ENCODE measurements at places on chromosomes 12 and 14.

- DNase-seq: no peak
These were observed 47.5 kb upstream of the TCL1A start for GRCh38 chr14:95761436-95761835.

DNA sequence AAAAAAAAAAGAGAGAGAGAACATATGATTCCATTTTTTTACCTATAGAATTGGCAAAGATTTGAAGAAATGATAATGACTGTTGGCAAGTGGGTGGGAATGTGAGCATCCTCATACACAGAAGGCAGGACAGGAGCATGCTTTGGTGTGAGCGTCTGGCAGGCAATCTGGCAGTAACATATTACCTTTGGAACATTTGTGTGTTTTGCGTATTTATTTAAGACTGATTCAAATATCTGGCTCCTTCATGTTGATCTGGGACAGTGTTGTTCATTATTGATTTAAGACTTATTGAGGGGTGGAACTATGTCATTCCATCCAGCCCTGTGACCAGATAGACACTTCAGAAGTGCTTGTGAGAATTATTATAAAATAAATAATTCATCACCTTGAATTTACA is 53.1 kb downstream of the PPP1R36 start:
- no peak for DNase-seq

DNA sequence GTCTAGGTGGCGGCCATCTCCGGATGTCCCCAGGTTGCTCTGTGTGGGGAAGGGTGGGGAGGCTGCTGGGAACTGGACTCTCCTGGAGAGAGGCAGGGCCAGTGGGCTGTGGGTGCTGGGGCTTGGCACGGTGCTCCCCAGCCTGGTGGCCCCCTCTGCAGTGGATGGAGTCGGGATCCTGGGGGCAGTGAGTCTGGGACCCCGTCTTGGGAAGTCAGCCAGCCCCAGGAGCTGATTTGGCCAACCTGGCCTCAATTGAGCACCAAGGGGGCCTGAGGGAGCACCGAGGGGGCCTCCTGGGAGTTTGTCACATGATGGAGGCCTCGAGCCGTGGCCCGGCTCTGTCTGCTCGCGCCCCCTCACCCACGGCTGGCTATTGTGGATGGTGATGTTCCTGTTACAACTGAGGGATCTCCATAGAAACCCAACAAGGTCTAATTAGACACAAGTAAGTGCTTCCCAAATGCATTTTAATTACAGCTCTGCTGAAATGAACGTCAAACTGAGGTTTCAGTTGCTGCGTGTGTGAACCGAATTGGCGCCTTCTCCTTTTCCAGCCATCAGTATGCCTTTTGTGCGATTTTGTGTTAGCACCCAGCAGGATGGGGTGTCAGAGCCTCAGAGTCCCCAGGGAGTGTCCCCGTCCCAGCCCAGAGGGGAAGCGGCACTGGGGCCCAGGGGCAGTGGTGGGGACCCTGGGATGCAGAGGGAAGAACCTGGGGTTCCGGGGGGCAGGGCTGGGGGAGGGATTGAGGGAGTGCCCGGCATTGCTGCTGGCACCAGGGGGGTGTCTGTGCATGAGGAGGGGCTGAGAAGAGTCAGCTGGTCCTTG is 71.8 kb downstream of the KIF26A start:
- DNase-seq: no peak

GRCh38 chr12:77213319-77213718 is 147.9 kb upstream of the E2F7 start:
- no peak for DNase-seq

- DNase-seq: peak; percentile 65
These were observed 254.3 kb downstream of the MSRB3 start for GRCh38 chr12:65532764-65533163.

- DNase-seq: no peak
These were observed 185.8 kb downstream of the STXBP6 start for GRCh38 chr14:24863968-24864684.

GRCh38 chr12:48235796-48236333 is 32.8 kb upstream of the OR10AD1 start:
- no peak for DNase-seq

GRCh38 chr12:6361834-6362233 is 13.5 kb downstream of the SCNN1A start:
- DNase-seq: no peak

DNA sequence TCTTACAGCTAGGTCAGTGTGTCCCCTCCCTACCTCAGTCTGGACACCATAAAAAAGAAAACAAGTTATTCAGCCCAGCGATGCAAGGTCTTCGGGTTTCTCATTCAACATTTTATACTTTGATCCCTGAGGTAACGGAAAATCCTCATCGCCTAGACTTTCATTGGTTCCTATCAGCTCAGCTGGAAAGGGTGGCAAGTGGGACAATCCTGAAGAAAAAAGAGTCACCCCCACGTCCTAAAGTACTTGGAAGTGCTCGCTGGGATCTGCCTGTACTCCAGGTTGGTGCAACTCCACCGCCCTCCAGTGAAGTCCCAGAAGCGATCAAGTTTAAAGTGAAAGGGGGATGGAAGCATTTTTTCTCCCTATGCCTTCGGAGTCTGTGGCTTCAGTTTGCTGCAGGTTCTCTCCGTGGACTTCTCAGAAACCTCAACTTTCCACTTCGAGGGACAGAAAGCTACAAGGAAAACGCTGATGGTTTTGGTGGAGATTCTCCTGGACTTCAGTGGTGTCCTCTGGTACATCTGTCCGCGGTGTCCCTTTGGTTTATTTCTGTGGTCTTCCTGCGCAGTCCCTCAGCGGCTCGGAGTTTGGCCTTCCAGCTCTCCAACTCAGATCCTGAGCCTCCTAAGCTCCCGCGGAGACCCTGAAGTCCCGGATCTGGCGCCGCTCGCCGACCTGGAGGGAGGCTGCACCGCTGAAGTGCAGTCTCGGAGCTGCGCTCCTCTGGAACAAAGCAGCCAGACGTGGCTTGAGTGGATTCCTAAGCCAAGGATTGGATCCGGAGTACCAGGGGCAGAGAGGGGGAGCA is 1.8 kb upstream of the LRFN5 start:
- peak; percentile 66 for DNase-seq

DNA sequence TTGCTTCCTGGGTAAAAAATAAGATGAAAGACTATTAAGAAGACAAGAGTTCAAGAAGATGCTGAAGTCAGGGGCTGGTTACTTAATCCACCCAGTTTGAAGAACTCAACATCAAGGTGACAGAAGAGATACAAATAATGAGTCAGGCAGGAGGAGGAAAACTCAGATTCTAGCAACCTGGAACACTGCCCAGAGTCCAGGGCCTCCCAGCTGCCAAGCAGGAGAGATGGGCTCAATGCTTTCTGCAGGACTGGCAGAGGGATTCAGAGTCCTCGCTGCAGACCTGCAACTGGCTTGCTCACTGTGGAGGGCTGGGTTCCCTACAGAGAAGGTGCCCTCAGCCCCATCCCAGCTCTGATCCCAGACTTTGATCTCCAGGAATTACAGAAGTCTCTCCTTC is 28.6 kb upstream of the CEBPE start:
- peak; percentile 41 for DNase-seq

GRCh38 chr12:30021051-30021833 is 237.5 kb upstream of the TMTC1 start:
- DNase-seq: no peak

DNA sequence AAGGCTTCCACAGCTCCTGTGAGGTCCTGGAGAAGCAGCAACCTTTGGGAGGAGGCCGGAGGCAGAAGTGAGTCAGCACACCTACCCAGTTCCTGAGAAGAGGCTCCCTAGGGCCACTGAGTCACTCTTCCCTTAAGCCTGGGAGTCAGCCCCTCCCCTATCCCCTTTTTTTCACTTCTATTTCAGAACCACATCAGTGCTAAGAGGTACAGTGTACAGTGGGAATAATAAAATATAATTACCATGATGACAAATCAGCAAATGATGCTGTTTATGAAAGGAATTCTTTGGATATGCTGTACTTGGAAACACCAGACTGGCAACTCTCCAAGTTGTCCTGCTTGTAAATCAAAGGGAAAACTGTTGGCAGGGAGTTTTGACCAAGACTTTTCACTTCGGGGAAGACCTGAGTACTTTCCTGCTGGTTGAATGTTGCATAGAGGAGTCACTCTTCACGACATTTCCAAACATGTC is 7.8 kb upstream of the TBPL2 start:
- DNase-seq: peak; percentile 91

DNA sequence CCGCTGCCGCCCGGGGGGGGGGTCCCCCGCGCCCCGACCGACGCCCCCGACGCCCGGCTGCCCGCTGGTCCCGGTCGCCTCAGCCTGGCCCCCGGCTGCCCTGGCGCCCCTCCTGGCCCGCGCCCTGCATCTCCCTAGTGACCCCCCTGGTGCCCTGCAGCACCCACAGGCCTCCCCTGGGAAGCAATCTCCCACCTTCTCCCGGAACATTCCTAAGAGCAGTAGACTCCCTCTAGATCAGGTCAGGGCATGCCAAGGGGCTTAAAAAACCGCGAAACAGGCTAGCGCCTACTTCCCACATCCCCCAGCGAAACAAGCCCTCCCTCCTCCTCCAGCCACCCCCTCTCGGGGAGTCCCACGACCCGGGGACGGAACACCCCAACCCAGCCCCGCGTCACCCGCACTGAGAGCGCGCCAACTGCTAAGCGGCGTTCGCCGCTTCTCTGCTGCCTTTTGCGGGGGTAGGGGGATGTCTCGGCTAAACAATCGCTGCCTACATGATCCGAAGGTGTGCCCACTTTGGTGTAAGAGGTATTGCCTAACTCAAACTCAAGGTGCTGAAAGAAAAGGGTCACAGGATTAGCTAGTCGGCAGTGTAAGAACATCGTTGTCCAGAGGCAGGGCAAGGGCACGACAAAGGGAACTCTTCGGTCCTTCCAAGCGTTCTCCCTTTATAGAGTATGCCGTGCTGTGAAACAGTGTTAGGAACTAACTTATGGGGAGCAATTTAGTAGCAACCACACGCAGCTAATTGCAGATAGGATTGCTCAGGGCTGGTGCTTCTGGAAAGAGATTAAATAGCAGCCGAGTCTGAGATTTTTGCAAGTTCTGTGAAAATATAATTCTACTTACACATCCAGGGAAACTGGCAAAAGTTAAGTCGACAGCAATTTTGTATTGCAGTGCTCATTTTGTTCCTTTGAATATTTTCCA is 619 bp upstream of the NTN4 start:
- no peak for DNase-seq

DNA sequence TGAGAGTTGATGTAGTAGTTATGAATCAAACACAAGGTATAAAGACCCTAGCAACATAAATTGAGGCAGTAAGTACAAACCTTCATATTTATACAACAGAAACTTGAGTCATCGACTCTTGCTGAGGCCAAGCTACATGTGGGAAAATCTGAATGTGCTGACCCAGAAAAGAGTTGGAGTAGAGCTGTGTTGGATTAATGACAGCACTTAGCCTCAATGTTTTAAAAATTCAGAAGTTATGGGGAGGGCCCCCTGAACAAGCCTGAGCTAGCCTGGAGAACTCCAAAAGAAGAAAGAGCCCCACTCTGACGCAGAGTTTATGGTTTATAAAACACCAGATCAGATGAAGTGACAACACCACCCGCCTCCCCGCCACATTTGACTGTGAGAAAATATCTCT is 100.0 kb downstream of the DUSP6 start:
- DNase-seq: peak; percentile 17

- no peak for DNase-seq
These were observed 101.6 kb downstream of the BRMS1L start for GRCh38 chr14:35927727-35928126.

- peak; percentile 84 for DNase-seq
These were observed 35.2 kb downstream of the SLC8B1 start for GRCh38 chr12:113299619-113300237.

DNA sequence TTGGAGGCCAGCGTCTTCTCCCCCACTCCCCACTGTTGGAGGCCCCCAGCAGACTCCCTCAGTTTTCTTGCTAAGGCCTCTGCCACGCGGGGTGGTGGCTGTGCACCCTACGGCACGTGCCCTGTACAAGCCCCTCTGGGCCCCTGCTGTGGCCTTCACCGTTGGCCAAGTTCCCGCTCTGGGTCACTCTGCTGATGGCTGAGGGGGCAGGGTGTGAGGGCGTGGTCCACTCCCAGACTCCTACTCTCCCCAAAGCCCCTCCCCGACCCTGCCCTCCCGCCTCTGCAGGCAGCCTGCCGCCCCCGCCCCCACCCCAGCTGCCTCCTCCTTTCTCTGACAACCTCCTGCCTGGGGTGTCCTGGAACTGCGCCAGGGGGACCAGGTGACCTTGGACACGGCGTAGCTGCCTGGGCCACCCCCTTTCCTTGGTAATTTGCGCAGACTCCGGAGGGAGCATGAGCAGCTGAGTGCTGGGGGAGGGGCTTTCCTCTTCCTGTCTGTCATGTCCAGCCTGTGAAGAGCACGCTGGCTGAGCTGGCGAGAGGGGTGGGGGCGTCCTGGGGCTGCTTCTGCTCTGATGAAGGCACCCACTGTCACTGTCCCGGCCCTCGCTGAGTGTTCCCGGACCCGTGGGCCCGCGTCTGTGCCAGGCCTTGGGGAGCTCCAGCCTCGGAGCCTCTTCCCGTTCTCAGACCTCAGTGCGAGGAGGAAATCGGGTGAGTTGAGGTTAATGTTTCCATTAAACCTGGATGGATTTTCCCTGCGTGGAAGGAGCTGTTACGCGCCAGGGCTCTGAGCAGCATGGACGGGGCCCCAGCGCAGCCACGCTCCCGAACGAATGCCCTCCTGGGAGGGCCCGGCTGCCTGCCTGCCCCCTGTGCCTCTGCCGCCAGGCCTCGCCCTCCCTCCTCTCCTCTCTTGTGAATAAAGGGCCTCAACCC is 85.0 kb downstream of the KIF26A start:
- no peak for DNase-seq

DNA sequence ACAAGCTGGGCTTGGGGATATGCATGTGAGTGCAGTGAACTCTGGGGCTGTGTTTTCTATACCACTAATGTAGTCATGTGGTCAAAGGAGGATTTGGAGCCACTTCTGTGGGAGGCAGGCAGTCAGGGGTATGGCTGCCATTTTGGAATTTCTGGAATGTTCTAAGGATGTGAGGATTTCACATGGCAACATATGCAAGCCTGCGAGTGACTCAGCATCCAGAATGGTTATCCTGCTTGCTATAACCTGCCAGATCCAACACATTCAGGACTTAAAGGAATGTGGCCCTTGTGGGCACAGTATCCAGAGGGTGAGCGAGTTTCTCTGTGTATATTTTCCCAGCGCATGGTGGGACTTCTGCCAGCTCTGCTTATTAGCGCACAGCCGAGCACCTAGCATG is 249.2 kb upstream of the PWP1 start:
- DNase-seq: peak; percentile 88

DNA sequence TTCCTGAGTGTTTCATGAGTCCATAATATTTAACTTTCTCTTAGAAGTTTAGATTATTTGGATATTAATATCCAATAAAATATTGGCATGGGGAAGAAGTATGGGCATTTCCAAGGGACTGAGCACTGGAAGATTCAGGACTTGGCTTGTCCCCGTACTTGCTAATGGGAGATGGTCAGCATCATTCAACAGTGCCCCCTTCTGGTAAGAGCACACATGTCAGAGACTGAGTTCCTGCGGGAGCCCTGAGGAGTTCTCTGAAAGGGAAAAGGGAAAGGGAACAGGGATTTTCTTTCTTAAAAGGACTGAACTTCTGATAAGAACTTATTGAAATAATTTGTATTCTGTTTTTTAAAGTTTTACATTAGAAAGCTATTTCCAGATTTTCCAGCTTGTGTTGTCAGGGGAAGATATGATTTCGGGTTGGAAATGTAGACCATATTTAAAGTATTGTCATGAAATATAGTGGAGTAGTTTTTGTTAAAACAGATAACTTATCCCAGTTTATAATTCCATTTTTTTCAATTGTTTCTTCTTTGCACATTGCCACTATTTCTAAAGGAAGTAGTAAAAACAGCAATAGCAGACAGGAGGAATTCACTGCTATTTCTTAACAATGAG is 59.8 kb upstream of the C12orf71 start:
- peak; percentile 77 for DNase-seq

- DNase-seq: peak; percentile 91
These were observed 42.3 kb upstream of the EVL start for GRCh38 chr14:100022772-100023451.

Measured in AG10803 (cell line).